ENCODE measurements at places on chromosomes 12 and 14. TPM values are rescaled to one million over a fixed set of nuclear protein-coding genes. Genes with fewer than 3 reads are reported as not detected.

GRCh38 chr14:73785834-73786635 is 65.6 kb upstream of the PTGR2 start:
- DNase-seq = peak; percentile 67

- peak; percentile 53 for DNase-seq
Measured at GRCh38 chr12:4421590-4422031, 24.0 kb downstream of the FGF6 start.

Gene EFS
- not detected for total RNA-seq

- DNase-seq = no peak
Measured at GRCh38 chr12:29796823-29797263, 13.1 kb upstream of the TMTC1 start.

DNA sequence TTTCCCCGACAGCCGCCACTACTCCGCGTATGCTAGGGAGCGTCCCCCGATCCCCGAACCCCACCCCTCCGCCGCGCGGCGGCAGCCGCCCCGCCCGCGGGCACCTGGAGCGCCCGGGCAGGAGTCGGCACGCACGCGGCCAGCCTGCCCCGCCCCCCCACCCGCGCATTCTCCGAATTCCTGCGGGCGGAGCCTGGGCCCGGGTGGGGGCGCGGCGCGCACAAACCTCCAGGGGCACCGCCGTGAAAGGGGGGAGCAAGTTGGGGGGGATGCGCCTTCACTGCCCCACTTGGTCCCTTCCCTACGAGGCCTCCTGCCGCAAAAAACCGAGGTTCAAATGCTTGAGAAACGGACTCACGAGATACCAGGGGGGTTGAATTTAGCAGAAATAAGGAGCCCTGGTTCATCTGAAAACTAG is 1.7 kb downstream of the AJUBA start:
- DNase-seq = peak; percentile 8

DNA sequence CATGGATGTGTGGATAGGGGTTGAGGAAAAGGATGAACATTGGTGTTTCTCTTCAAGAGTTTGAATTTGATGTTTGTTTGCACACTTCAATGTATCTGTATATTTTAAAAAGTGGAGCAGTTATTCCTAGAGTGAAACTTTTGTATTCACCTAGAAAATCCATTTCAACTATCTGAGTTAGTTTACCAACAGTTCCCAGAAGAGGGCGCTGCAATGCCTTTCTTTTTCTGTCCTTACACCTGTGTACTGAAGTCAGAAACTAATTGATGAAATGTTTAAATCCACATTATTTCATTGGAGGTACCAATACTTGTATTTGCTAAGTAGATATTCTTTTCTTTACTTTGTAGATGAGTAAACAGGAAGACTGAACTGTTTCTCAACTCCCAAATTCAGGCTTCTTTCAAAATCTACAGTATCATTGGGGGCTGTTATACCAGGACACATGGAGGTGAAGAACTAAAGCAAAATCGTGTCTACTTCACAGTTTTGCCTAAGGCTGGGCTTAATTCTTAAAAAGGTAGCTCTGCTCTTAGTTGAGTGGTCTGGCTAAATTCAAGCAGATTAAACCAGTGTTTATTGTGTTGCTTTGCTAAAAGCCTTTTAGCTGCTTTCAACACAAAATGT is 26.6 kb upstream of the KLRB1 start:
- peak; percentile 66 for DNase-seq

GRCh38 chr14:103705118-103705503 is 10.1 kb downstream of the XRCC3 start:
- no peak for DNase-seq

Measured in CD4-positive, CD25-positive, alpha-beta regulatory T cell (primary cell).